ENCODE measurements at places on chromosomes 1 and 21. TPM values are rescaled to one million over a fixed set of nuclear protein-coding genes. Genes with fewer than 3 reads are reported as not detected.

- no peak for DNase-seq
- no peaks in the 10 kb centered on the region for H3K4me1 ChIP-seq
- no peak overlapping the region for H3K4me3 ChIP-seq
- no peak overlapping the region for H3K27ac ChIP-seq
- no peaks in the 10 kb centered on the region for H3K27me3 ChIP-seq
Observed at GRCh38 chr1:41171266-41171874, 70.7 kb downstream of the SCMH1 start.

DNA sequence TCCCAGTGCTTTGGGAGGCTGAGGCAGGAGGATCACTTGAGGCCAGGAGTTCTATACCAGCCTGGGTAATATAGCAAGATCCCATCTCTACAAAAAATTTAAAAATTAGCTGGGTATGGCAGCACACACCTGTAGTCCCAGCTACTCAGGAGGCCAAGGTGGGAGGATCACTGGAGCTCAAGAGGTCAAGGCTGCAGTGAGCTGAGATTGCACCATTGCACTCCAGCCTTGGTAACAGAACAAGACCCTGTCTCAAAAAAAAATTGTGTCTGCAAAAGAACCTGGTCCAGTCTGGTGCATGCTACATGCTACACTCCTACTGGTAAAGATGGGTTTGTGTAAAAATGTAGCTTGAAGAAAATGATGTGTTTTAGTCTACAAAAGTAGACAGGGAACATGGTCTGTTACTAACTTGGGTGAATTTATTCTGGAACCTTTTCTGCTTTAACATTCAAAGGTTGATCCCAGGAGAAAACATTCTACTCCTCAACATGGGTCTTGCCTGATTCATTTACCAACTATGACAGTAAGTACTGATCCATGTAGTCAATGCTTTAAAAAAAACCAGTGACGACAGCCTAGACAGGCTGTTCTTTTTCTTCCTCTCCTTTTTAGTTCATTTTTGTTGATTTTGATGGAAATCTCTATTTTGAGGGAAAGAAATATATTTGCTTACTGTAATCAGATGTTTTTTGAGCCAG, 32.7 kb upstream of the ENAH start:
- no peaks in the 10 kb centered on the region for H3K4me1 ChIP-seq
- no peak overlapping the region for H3K27ac ChIP-seq
- DNase-seq, result no peak
- H3K27me3 ChIP-seq, result no peaks in the 10 kb centered on the region
- H3K36me3 ChIP-seq, result no peaks in the 10 kb centered on the region

Gene STIL
- 59.0 TPM for total RNA-seq

- H3K36me3 ChIP-seq, result no peaks in the 10 kb centered on the region
- no peak for DNase-seq
- no peaks in the 10 kb centered on the region for H3K27me3 ChIP-seq
- no peaks in the 10 kb centered on the region for H3K4me1 ChIP-seq
- H3K27ac ChIP-seq, result no peak overlapping the region
Observed at GRCh38 chr1:219296430-219297355, 123.0 kb downstream of the LYPLAL1 start.

DNA sequence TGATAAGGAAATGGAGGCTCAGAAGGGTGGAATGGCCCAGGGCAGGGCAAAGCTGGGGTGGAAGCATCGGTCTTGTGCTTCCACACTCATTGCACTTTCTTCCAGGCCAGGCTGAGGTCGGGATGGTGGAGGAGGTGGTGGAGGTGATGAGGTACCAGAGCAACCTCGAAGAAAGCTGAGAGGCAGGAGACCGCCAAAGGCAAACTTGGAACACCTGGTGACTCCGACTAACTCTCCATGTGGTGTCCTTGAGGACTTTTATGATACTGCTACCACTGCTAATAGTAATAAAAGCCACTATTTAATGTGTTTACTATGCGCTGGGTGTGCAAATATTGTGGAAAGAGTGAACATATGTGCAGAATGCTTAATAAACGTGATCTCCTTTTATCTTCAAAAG, 16.9 kb upstream of the BTG2 start:
- H3K36me3 ChIP-seq, result no peaks in the 10 kb centered on the region
- DNase-seq, result no peak
- H3K4me1 ChIP-seq, result peaks cover 47% of the 10 kb centered on the region
- H3K27ac ChIP-seq, result no peak overlapping the region
- H3K27me3 ChIP-seq, result peaks cover 1% of the 10 kb centered on the region
- H3K4me3 ChIP-seq, result no peak overlapping the region

DNA sequence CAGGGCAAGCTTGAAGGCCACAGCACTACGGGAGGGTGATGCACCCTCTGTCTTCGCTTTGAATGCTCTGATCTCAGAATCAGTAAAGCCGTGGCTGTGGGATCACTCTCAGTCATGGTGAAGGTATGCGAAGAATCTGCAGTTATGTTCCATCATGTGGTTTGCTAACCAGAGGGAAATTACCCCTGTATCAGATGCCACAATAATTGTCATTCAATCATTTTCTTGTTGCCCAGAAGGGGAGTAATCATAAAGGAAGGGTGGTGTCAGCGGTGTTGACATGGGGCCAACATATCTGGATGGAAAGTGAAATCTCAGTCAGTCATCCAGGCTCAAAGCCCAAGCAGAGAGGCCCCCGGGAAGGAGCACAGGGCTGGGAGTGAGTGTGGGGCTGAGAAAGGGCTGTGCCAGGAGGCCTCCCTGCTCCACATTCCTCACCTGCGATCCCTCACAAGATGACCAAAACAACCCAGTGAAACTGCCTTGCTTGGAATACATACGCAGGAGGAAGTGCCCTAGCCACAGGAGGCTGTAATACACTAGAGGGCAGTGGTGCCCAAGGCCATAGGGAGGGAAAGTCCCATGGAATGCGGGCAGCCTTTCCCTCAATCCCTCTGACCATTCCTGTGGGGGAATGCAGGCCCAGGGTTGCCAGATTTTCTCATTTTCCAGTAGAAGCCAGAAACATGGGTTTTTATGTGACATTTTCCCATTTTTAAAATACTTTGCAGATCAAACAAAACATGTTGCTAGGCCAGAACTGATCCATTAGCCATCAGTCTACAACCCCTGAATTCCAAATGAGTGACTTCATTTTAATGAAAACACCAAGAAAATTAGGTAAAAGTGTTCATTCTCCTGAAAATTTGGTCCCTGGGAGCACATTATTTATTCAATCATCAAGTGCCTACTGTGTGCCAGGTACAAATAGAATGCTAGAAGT, 95.7 kb upstream of the VANGL1 start:
- H3K4me1 ChIP-seq, result no peaks in the 10 kb centered on the region
- no peak overlapping the region for H3K4me3 ChIP-seq
- peak; percentile 65 for DNase-seq
- H3K36me3 ChIP-seq, result no peaks in the 10 kb centered on the region
- no peak overlapping the region for H3K27ac ChIP-seq

GRCh38 chr1:14608308-14608707, 9.8 kb downstream of the KAZN start:
- H3K36me3 ChIP-seq, result no peaks in the 10 kb centered on the region
- peaks cover 18% of the 10 kb centered on the region for H3K4me1 ChIP-seq
- H3K4me3 ChIP-seq, result no peak overlapping the region
- H3K27ac ChIP-seq, result no peak overlapping the region

Gene SCP2
- total RNA-seq, result 101 TPM

- no peak overlapping the region for H3K4me3 ChIP-seq
- H3K27me3 ChIP-seq, result no peaks in the 10 kb centered on the region
- no peaks in the 10 kb centered on the region for H3K36me3 ChIP-seq
- peaks cover 15% of the 10 kb centered on the region for H3K4me1 ChIP-seq
- no peak for DNase-seq
- no peak overlapping the region for H3K27ac ChIP-seq
Observed at GRCh38 chr1:198253259-198253658, 96.5 kb downstream of the NEK7 start.

DNA sequence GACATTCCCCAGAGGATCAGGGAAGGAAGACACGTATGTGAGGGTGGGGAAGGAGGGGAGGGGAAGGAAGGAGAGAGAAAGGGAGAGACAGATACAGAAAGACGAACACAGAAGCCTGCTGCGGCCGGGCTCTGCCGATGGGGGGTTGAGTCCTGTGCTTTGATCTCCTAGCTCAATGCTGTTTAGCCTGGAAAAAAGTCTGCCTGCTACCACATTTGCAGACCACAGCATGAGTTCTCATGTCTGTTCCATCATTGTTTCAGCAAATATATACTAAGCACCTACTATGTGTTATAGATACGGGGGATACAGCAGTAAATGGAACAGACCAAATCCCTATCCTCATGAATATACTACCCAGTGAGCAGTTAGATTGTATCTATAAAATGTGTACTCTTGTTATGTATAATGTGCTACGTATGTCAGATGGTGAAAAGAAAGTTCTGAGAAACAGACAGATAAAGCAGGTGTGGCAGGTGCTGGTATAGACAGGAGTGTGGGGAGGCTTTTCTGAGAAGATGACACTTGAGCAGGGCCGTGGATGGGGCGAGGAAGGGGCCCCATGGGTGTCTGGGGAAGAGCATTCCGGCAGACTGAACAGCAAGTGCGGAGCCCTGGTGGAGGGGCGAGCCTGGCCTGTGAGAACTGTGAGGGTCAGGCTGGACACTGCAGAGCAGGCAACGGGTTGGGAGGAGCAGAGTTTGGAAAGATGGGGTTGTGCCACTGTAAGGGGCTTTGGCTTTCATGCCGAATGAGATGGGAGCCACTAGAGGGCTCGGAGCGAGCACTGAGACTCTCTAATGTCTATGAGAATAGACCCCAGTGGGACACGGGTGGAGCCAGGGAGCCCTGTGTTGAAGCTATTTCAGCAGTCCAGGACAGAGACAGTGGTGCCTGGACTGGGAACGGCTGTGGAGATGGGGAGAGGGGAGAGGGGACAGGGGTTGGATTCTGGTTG, 34.1 kb downstream of the KIAA1614 start:
- H3K27me3 ChIP-seq, result no peaks in the 10 kb centered on the region
- no peak overlapping the region for H3K27ac ChIP-seq
- peak; percentile 39 for DNase-seq
- no peak overlapping the region for H3K4me3 ChIP-seq
